ENCODE measurements at places on chromosomes 3 and 15.

DNA sequence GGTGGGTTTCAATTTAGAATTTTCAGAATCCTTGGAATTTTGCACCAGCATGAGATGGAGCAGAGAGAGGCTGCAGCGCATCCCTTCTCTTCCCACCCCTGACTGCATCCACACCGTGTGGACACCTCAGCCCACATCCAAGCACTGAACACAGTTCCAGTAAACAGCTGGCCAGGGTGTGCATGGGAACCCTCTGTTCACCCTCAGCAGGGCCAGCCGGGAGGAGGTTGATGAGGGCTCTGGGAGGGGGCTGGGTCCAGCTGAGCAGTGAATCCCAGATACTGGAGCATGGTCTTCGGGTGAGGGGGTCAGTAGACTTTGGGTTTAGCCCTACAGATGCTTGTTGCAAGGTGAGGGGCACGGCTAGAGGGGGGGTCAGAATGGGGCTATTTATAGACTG lies 85.8 kb downstream of the RPLP1 start:
- no peak for DNase-seq

GRCh38 chr3:128801779-128802380 lies 75.9 kb downstream of the RAB7A start:
- no peak for DNase-seq

DNA sequence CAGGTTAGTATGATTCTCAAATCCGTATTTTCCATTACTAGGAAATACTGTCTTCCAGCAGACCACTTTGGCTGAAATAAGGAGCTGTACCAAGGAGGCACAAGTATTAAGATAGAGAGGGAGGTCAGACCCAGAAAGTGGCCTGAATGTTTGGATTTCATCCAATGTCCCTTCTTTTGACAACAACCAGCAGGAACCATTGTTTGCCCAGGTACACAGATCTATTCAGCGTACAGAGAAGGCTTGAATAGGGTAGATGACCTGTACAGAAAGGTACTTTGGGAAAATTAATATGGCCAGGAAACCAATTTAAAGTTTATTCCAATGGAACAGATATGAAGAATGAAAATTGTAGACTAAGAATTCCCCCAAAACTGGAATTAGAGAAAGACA lies 12.6 kb downstream of the MTHFS start:
- no peak for DNase-seq

DNA sequence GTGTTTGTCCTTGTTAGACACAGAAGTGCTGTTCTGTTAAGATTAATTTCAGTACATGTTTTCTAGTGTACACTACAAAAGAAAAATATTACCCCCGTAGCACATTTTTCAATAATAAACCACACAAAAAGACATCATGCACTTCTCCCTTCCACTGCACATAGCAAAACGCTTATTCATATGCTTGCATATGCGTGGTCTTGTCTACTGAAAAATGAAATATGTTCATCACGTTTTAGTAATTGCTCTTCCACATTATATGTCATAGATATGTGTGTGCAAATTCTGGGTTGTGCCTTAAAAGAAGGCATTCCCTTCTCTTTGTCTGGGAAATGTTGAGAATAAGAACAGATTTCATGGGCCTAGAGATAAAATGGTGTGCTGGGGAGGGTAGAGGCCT lies 353.9 kb downstream of the NSUN3 start:
- DNase-seq, result no peak

- DNase-seq, result no peak
Measured at GRCh38 chr3:104198131-104198530, 1168.6 kb upstream of the ALCAM start.

DNA sequence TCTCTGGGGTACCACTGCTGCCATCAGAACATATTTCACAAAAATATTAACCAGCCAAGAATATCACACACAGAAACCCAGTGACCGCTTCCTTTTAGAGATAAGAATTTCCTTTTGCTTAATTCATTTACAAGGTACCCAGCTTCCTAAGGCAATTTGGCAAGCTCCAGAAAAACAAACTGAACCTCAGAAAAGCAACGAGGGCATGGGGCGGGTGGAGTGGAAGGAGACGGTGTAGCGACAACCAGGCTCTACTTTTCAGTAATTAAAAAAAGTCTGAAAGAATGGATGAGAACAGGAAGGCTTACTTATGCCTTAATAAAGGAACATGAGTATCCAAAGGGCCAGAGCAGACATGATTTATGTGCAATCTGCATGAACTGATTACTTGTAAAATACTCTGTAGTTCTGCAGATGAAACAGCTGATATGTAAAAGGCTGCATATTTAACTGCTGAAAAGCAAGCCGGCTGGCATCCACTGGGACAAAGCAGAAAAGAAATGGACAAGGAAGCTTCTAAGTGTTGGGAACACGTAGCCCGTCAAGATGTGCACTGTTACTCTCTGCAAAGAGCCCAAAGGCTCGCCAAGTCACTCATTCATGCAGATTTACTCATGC lies 18.6 kb downstream of the RFTN1 start:
- no peak for DNase-seq

- no peak for DNase-seq
Measured at GRCh38 chr3:172766241-172766640, 15.7 kb downstream of the ECT2 start.

GRCh38 chr3:4220065-4220464 lies 83.1 kb upstream of the SETMAR start:
- no peak for DNase-seq

DNA sequence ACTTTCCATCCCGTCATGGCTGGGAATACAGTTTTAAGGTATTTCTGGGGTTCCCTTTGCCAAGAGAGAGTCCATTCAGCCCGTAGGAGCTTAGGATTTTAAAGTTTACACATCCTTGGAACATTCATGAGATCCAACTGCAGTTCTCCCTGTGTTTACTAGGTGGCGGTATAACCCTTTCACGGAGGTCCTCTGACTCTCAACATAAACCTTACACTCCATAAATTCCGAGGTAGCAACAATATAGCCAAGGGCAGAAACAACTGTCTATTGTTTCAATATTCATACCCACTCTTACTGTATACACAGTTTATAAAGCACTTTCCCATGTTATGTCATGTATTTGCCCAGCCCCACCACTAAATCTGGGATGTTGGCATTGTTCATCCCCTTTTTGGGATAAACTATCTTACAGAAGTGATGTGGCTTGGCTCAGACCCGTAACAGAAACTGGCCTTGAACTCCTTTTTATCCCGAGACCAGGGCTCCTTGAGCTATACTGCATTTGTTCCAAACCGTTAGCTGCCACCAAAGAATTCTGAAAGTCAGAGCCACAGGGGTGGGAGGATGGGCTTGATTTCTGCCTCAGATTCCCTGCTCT lies 69.2 kb upstream of the COL6A5 start:
- DNase-seq, result peak; percentile 31

DNA sequence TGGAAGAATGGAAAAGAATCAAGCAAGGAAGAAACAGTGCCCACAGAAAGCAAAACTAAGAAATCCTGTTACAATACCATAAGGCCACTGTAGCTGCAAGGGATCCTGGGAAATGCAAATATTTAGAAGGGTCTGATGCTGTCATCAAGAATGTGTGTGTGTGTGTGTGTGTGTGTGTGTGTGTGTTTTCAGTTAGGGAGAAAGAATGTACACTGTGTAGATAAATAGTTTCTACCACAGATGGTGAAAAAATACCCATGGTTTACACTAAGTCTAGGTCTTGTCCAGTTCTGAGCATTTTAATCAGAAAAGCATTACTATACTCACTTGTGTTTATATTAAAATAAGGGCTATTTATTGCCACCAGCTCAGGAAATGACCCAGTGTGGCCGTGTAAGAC lies 355.0 kb downstream of the RBMS3 start:
- no peak for DNase-seq

GRCh38 chr3:197750396-197750831 lies 731 bp downstream of the FYTTD1 start:
- DNase-seq, result peak; percentile 78

DNA sequence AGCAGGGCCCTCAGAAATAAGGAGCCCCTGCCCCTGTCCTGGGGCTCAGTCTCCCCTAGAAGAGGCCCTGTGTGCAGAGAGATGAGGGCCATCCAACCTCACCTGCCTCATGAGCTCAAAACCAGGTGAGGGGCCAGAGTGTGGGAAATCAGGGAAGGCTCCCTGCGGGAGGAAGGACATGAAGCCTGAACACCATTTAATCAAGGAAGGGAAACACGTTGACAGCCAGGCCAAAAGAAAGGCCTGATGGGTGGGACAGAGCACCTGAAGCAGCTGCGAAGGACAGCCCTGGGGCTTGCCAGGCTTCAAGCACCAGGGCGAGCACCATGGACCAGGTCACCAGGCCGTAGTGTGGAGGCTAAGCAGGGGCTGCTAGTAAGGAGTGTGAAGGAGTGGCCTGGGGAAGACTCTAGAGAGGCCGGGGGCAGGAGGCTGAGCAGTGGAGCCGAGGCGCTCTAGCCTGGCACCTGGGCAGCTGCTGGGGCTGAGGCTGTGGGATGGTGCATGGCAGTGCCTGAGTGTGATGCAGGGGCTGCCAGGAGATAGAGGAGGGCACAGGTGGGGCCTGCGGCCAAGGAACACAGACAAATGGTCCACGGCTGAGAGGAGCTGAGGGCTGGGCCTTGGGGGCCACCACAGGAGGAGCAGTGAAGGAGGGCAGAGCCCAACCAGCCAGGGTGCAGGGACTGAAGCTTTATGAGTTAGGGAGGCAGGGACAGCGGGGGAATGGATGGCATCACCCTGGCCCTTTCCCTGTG lies 16.1 kb downstream of the ACAA1 start:
- DNase-seq, result no peak

GRCh38 chr15:63048776-63049665 lies 6.5 kb downstream of the TPM1 start:
- DNase-seq, result no peak

GRCh38 chr3:150372722-150373121 lies 35.4 kb upstream of the TSC22D2 start:
- no peak for DNase-seq

DNA sequence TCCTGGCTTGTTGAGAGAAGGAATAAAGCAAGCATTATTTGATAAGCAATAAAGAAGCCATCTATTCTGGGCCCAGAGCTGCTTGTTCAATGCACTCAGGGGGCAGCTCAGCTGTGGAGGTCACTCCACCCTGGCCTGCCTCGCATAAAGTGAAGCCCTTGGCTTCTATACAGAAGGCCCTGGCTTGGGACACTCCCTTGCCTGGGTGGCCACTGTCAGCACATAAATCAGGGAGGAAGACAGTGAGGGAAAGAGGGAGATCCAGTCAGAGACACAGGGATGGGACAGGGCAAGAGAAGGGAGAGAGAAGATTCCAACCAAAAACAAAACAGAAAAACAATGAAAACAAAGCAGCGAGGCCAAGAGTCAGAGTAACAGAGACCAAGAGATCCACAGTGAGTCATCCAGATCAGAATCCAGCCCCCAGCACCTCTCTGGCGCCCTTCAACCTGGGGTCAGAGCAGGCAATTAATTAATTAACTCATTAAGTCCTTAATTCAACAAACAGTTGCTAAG lies 11.8 kb downstream of the INSYN1 start:
- no peak for DNase-seq

DNA sequence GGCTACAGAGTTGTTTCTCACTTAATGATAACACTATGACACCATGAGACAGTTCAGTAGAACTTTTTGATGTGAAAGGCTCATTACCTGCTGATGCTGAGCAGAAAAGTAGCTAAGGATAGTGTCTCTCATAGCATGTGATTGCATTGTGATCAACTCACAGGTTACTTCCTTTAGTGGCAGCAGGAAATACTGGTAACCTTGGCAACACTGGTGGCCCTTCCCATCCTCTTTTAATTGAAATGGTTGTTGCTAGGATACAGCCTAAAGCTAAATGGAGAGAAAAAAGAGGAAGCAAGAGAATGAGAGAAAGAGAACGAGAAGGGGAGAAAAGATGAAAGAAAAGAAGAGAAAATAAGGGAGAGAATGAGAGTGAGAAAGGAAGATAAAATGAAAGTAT lies 204.7 kb upstream of the GAP43 start:
- DNase-seq, result no peak

- no peak for DNase-seq
Measured at GRCh38 chr15:74451861-74452835, 8.8 kb downstream of the UBL7 start.

DNA sequence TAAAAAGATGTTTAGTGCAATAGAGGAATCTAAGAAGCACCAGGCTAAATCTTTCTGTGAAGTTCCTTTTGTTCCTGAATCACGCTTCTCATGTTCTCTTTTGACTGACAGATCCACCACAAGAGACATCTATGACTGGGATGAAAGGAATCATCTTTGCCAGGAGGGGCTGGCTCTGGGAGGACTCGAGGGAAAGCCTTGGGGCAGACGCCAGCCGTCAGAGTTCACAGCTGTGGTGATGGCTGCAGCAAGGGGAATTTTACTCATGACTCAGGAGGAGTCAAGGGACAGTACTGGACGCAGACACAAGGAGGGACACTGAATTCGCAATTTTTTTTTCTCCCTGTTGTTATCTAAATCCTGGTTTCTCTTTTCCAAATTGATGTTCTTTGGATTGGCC lies 38.7 kb downstream of the C3orf38 start:
- peak; percentile 8 for DNase-seq

- DNase-seq, result no peak
Measured at GRCh38 chr3:13703071-13703470, 154.1 kb downstream of the FBLN2 start.

DNA sequence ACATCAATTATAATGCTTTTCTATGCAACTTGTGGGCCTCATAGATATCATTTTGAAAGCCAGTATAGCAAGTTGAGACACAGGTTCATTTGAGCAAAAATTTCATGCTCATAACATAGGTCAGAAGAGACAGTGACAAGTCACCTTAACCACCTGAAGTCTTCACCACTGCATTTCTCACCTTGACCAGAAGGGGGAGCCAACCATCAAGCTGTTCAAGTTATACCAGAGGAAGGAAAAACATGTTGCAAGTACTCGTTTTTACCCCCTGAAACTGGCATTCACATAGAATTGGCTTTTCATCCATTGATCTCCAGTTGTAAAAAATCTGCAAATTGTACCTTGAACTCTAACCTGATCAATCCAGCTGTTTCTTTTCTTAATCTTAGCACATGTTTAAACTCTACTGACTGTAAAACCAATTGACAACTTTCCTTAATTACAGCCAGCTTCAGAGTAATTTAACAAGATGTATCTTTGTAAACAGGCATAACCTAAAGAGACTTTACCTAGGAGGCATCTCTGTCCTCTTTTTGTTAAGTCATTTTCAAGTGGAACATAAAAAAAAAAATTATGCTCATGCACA lies 1.4 kb downstream of the LMOD3 start:
- DNase-seq, result peak; percentile 17

DNA sequence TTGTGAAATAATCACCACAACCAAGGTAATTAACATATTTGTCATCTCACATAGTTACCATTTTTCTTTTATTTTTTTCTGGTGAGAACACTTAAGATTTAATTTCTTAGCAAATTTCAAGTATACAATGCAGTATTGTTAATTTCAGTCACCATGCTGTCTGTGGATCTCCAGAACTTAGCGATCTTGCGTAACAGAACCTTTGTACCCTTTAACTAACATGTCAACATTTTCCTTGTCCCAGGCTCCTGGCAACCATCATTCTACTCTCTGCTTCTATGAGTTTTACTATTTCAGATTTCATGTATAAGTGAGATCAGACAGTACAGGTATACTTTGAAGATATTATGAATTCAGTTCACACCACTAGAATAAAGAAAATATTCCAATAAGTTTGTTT lies 154.4 kb downstream of the KCNAB1 start:
- no peak for DNase-seq
